NCI-H1092 treated with DMSO at 0.1 percent for 48 hours (cell line): ENCODE measurements at places on chromosomes 4 and X.

DNA sequence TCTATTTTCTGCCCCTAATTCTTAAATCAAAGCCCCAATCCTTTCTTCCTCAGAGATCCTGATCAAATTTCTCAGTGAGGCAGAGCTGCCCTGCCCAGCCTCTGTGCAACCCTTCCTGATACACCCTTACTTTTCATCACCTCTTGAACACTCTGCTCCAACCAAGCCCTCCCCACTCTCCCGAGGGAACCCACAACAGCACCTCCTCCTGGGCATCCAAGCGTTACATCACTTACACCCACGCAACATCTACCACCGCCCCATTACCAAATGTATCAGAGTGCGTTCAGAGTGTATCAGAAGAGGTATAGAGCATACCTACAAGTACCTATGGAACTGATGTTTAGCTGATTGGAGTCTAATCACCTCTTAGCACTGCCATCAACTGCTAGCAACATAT is 186.5 kb downstream of the RAP1GDS1 start:
- no peak for DNase-seq

DNA sequence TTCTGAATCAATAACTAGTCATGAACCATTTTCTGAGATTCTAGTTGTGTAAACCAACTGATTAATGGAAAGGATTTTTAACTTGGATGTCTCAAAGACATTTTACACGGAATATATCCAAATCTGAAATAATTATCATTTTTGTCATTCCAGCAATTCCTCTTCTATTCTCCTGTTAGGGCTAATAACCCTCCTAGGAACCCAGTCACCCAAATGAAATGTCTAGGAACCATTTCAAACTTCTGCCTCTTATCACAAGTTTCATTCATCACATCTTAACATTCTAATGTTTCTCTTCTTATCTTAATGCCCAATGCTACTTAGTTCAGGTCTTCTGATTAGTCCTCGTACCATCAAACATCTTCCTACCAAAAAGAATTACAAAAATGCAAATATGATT is 639.8 kb downstream of the DMD start:
- DNase-seq, result no peak

GRCh38 chr4:113292371-113293042 is 243.1 kb downstream of the ANK2 start:
- no peak for DNase-seq

GRCh38 chr4:7352486-7352885 is 82.2 kb downstream of the PSAPL1 start:
- peak; percentile 34 for DNase-seq

- DNase-seq, result no peak
These were observed 88.1 kb downstream of the NBDY start for GRCh38 chrX:56817179-56817578.

- DNase-seq, result peak; percentile 7
These were observed 67.1 kb downstream of the PGRMC2 start for GRCh38 chr4:128220286-128221235.

DNA sequence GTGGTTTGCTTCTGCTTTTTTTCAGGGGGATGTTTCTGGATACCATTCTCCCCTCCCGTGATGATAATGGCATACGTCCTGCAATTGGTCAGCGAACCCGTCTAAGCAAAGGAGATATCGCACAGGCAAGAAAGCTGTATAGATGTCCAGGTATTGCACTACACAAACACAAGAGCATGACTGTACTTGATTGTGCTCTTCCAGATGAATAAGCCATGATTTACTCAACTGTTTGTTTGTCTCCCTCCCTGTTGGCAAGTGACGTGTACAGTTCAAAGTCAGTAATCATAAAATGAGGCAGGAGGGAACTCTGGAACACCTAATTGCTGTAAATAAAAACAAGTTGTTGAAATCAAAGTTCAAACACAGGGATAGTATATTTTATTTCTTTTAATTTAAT is 141.4 kb downstream of the TLL1 start:
- no peak for DNase-seq

DNA sequence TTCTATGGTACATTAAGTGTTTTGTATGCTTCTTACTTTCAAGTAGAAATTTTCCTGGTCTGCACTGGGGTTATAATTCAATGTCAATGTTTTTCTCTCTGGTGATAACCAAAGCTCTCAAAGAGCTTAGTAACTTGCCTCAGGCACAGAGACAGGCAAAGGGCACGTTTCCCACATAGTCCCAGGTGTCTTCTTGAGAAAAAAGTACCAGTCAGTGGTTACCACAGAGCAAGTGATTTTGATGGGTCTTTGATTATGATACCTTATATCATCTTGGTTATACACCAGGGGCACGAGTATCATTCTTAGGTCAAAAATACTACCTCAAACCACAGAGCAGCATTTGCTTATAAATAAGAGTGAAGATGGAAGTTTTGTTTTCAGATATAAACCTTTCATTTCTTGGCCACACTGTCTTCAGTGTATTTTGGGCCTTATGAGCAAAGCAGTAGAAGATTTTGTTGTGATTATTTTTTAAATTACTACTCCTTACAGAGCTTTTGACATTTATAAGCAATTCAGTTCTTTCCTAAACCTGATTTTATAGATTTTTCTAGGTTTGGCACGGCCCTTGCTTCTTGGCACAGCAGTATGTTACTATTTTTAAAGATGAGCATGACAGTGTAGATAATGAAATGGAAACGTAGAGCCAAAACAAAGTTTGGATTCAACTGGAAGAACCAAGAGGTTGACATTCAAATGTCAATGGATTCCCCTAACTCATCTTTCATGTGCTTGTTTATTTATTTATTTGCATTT is 85.3 kb upstream of the TLL1 start:
- no peak for DNase-seq

GRCh38 chr4:90842960-90843359 is 715.8 kb downstream of the CCSER1 start:
- DNase-seq, result no peak

GRCh38 chr4:138891631-138892031 is 124.0 kb upstream of the NOCT start:
- DNase-seq, result peak; percentile 94

DNA sequence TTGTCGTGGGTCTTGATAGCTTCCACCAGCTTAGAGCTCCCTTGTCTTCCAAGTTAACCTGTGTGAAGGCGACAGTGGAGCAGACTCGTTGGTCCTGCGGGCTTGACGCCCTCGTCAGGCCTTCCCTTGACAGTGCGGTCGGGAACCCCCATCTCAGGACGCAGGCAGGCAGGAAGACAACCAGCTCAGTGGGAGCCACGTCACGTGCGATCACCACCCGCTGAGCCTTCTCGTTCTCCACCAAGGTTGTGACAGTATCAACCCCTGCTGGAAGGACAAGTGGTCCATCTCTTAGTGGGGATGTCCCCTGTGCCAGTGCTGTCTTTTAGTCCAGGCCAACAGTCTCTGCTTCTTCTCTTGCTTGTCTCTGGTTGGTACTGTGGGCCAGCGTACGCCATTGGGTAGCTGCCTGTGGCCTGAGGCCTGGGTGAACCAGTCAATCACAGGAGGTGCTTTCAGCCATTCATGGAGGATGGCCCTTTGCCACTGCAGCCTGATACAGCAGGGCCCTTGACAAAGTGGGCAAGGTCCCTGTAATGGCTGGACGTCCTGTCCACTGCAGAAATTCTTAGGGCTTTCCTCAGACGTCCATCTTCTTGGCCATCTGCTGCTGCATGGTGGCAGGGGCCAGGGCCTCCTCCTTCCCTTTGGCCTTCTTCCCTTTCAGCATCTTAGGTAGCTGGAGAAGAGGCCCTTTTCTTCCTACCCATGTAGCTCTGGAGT is 31.4 kb downstream of the RGS12 start:
- DNase-seq, result no peak

GRCh38 chrX:79368441-79368840 is 1.3 kb upstream of the ITM2A start:
- DNase-seq, result no peak

DNA sequence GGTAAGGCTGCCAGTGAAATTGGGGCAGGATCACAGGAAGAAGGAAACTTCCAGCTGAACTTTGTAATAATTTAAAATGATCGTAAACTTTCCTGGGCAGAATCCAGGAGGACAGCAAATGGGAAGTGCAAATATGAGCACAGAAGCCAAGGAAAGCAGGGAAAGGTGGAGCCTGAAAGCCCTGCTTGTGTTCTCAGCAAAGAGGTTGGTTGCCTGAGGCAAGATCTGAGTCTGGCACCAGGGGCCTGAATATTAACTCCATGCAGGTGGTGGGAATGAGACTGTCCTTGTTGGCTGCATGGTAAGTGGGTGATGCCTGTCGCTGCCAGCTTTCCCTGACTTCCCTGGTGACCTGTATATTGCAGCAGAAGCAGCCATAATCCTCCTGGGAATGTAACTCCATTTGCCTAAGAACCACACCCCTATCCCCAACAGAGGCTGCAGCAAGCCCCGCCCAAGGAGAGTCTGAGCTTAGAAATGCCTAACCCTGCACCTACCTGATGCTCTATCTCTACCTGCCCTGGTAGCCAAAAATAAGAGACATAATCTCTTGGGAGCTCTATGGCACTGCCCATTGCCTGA is 132.0 kb upstream of the HDX start:
- DNase-seq, result no peak

GRCh38 chrX:40171513-40172400 is 74.0 kb upstream of the BCOR start:
- DNase-seq, result peak; percentile 73

DNA sequence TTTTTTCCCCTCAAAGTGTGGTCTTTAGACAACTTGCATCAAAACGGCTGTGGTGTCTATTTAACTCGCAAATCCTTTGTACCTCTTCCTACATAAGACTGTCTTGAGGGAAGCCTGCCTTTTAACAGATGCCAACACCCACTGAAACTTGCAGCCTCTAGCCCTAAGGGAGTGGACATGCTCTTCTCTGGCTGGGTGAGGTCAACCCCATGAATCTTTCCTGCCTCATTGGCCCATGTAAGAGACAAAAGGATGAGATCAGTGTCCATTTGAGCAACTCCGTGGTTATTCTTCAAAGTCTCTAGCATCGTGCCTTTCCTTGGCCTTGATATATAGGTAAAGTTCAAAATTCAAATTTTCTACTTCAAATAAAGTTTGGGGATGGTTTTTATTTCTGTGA is 134.7 kb downstream of the SHROOM3 start:
- no peak for DNase-seq

DNA sequence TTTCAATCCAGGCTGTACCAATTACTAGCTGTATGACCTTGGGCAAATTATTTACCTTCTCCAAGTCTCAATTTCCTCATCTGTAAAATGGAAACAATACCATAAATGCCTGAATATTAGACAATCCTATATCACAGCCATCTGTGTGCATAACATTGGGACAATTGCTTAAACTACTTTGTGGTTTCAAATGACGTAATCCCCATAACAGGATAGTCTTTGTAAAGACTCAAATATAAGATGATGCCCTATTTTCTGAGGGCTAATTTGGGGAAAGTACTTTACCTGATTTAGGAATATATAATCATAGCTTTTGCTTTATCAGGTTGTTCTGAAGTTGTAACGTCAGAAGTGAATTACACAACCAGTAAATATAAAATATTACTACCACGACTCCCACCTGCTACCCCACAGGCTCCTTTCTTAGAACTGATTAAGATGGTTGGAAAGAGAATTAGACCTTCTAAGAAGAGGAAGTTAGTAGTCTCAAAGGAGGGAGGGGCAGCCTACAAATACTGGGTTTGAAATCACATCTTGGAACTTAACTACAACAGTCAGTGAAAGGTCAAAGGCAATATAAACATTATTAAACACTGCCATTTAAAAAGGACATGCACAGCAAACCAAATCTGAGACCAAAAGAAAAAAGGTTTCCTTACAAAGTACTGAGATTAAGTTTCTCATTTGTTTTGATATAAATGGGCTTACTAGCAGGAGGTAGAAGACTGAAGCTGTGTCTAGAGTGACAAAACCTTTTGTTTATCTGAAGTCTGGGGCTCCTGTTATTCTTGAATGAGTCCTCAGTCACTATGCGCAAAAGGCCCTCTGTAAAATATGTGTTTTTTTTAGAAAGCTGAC is 215.0 kb downstream of the SCFD2 start:
- DNase-seq, result no peak

DNA sequence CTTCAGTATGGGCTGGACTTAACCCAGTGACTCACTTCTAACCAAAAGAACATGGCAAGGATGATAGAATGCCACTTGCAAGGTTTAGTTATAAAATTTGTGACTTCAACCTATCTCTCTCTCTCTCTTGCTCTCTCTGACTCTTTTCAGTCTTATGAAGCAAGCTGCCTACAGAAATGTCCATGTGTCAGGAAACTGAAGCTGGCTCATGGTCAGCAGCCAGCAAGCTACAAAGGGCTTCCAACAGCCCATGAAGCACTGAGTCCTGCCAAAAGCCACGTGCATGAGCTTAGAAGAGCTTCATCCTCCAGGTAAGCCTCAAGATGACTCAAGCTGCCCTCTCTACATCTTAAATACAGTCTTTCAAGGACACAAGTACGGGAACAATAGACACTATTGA is 100.3 kb downstream of the HS3ST1 start:
- DNase-seq, result no peak
